ENCODE measurements at places on chromosomes 3 and 15. TPM values are rescaled to one million over a fixed set of nuclear protein-coding genes. Genes with fewer than 3 reads are reported as not detected.

- DNase-seq = no peak
Measured at GRCh38 chr3:3559786-3560185, 239.4 kb upstream of the LRRN1 start.

DNA sequence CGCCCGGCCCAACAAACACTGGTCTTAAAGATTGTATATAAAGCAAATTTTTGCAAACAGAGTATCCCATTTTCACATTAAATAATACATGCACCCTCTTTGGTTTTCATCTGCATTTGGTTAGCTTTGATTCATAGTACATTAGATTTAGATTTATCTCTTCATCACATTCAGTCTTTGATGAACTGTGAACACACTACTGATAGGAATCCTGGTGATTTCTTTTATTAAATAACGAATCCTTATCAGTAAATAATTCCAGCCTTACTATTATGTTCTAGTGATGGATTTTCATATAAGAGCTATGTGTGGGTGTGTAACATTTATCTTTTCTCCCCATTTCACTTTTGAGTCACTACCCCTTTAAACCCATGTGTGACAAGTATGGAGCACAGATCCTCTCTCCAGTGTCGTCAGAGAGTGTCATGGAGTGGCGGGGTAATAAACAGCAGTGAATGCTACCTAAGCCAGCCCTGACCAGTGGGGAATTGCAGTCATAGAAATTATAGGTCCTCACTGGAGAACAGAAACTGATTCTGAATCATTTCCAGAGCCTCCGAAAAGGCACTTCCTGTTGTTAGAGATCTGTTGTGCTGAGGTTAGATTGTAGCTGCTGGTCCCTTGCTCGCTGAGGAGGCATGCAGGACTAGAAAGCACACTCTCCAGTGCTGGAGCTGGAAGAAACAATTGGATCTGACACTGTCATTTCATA, 22.0 kb downstream of the SLC7A14 start:
- DNase-seq = no peak

The TERC gene
- 5.8 TPM for total RNA-seq

The PCLAF gene
- 138 TPM for total RNA-seq

The CFAP92 gene
- total RNA-seq = 0.26 TPM

The TNFAIP8L3 gene
- total RNA-seq = 0.24 TPM

The PRTG gene
- total RNA-seq = 0.02 TPM

The CRYBG3 gene
- 8.6 TPM for total RNA-seq

The PLA1A gene
- total RNA-seq = not detected

The TMEM43 gene
- 55.6 TPM for total RNA-seq

Measured in A673 (cell line).